ENCODE measurements at places on chromosomes 11 and 22.

DNA sequence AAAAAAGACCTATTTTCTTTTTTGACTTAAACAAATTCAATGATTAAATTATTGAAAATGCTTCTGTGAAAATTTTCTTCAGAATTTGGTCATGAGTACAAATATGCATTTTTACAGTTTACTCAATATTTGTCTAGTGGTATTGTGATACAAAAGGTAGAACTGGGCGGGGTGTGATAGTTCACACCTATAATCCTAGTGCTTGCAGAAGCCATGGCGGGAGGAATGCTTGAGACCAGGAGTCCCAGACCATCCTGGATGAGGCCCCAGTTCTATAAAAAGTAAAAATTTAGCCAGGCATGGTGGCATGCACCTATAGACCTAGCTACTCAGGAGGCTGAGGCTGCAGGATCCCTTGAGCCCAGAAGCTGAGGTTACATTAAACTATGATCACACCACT, 90.6 kb downstream of the ARHGAP42 start:
- H3K27ac ChIP-seq, result peak overlapping the region; percentile 97
- H3K4me3 ChIP-seq, result no peak overlapping the region
- peaks cover 49% of the 10 kb centered on the region for H3K4me1 ChIP-seq
- no peaks in the 10 kb centered on the region for H3K36me3 ChIP-seq

DNA sequence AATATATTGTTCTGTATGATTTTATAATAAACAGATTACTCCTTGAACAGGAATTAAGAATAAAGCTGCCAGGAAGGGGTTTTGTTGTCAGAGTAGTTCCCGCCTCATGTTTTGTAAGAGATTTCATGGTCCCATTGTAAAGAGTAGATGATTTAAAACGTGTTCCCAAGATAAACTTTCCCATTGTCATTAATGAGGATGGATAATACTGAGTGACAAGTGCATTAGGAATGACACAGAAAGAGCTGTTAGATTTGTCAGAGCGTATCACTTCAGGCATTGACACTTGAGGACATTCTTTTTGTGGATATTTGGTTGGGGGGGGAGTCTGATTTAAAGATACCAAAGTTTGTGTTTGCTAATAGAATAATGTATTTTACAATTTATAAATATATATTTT, 147.0 kb downstream of the PAX6 start:
- DNase-seq, result no peak
- no peak overlapping the region for H3K4me3 ChIP-seq
- H3K27ac ChIP-seq, result no peak overlapping the region
- H3K36me3 ChIP-seq, result no peaks in the 10 kb centered on the region
- no peaks in the 10 kb centered on the region for H3K4me1 ChIP-seq

GRCh38 chr11:86122773-86123172, 53.9 kb upstream of the PICALM start:
- no peaks in the 10 kb centered on the region for H3K27me3 ChIP-seq
- peaks cover 91% of the 10 kb centered on the region for H3K4me1 ChIP-seq
- no peak for DNase-seq

- H3K27me3 ChIP-seq, result no peaks in the 10 kb centered on the region
- peak overlapping the region; percentile 21 for H3K4me3 ChIP-seq
- no peaks in the 10 kb centered on the region for H3K36me3 ChIP-seq
- peak; percentile 89 for DNase-seq
- H3K27ac ChIP-seq, result peak overlapping the region; percentile 77
These were observed 51.9 kb downstream of the RBX1 start for GRCh38 chr22:41003066-41003465.

DNA sequence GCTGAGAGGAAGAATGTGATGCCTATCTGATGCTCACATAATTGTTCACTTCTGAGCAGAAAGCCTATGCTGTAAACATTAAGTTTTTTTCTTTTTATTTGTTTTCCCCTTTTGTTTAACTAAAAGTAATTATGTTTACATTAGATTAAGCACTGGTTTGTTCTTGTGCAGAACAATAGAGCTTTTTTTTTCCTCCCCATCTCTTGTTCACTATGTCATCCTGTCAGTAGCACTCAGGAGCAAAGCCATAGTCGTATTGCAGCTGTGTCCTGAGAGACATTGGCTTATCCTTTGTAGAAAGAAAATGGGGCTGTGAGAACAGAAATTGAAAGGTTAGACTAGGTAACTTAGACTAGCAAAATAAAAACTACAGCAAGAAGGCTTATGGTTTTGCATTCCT, 301.8 kb upstream of the RAG2 start:
- H3K27ac ChIP-seq, result no peak overlapping the region
- H3K27me3 ChIP-seq, result no peaks in the 10 kb centered on the region
- DNase-seq, result no peak
- H3K36me3 ChIP-seq, result no peaks in the 10 kb centered on the region

- H3K4me1 ChIP-seq, result no peaks in the 10 kb centered on the region
- no peaks in the 10 kb centered on the region for H3K27me3 ChIP-seq
- no peaks in the 10 kb centered on the region for H3K36me3 ChIP-seq
- no peak for DNase-seq
- H3K4me3 ChIP-seq, result no peak overlapping the region
- no peak overlapping the region for H3K27ac ChIP-seq
These were observed 24.9 kb downstream of the EIF3F start for GRCh38 chr11:8011981-8012444.

GRCh38 chr11:15123849-15124248, 9.1 kb downstream of the INSC start:
- H3K4me1 ChIP-seq, result no peaks in the 10 kb centered on the region
- H3K27me3 ChIP-seq, result no peaks in the 10 kb centered on the region
- no peak for DNase-seq
- H3K4me3 ChIP-seq, result no peak overlapping the region
- H3K36me3 ChIP-seq, result no peaks in the 10 kb centered on the region
- H3K27ac ChIP-seq, result no peak overlapping the region

GRCh38 chr11:47394050-47394321, 14.4 kb upstream of the SLC39A13 start:
- no peaks in the 10 kb centered on the region for H3K4me1 ChIP-seq
- DNase-seq, result no peak
- H3K36me3 ChIP-seq, result no peaks in the 10 kb centered on the region
- H3K27me3 ChIP-seq, result no peaks in the 10 kb centered on the region
- H3K27ac ChIP-seq, result no peak overlapping the region

DNA sequence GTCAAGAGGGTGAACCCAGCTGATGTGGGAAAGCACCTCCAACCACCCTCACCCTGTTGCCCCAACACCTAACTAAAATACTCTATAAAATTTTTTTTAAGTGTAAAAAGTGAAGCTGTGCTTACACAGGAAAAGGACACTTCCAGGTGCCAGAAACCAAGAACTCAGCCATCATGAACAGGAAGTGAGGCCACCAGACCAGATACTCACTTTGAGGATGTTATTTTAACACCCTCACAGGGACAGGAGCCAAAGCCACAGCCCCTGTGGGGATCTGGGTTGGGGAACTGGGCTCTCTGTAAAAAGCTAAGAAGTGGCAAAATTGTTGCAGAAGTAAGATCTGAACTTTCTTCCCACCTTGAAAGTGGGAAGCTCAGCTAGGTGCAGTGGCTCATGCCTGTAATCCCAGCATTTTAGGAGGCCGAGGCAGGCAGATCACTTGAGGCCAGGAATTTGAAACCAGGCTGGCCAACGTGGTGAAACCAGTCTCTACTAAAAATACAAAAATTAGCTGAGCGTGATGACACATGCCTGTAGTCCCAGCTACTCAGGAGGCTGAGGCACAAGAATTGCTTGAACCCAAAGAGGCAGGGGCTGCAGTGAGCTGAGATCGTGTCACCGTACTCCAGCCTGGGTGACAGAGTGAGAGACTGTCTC, 3.8 kb downstream of the RSPH14 start:
- no peak for DNase-seq
- H3K27ac ChIP-seq, result no peak overlapping the region
- no peaks in the 10 kb centered on the region for H3K27me3 ChIP-seq
- H3K4me1 ChIP-seq, result peaks cover 14% of the 10 kb centered on the region

DNA sequence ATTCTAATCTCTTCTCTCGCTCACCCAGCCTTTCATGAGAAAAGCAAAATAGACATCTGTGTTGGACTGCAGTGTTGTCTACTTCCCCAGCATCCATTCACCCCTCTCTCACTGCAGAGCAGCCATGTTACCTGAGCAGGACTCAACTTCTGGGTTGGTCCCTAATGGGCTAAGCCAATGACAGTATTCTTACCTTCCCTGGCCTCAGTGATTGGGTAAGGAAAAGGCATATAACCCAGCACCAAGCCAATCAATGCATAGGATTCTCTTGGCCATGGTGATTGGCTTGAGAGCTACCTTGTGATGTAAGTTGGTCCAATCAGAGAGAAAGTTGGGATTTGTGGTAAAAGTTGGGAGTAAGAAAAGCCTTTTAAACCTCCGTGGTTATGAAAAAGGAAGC, 99.8 kb upstream of the NECTIN1 start:
- no peak for DNase-seq
- no peak overlapping the region for H3K4me3 ChIP-seq
- no peak overlapping the region for H3K27ac ChIP-seq

- H3K4me1 ChIP-seq, result peaks cover 12% of the 10 kb centered on the region
- H3K36me3 ChIP-seq, result no peaks in the 10 kb centered on the region
- H3K4me3 ChIP-seq, result no peak overlapping the region
- no peak for DNase-seq
- no peak overlapping the region for H3K27ac ChIP-seq
These were observed 79.3 kb downstream of the ADAMTS15 start for GRCh38 chr11:130527636-130528297.

GRCh38 chr11:44241851-44242250, 68.1 kb downstream of the ALX4 start:
- peaks cover 45% of the 10 kb centered on the region for H3K4me1 ChIP-seq
- no peaks in the 10 kb centered on the region for H3K27me3 ChIP-seq
- H3K36me3 ChIP-seq, result no peaks in the 10 kb centered on the region
- peak overlapping the region; percentile 91 for H3K27ac ChIP-seq
- DNase-seq, result no peak

GRCh38 chr11:111331711-111332479, 33.5 kb downstream of the POU2AF3 start:
- H3K4me3 ChIP-seq, result no peak overlapping the region
- H3K27ac ChIP-seq, result no peak overlapping the region
- H3K36me3 ChIP-seq, result no peaks in the 10 kb centered on the region
- peaks cover 43% of the 10 kb centered on the region for H3K4me1 ChIP-seq
- DNase-seq, result no peak

- H3K4me1 ChIP-seq, result no peaks in the 10 kb centered on the region
- no peak overlapping the region for H3K4me3 ChIP-seq
- H3K27me3 ChIP-seq, result no peaks in the 10 kb centered on the region
These were observed 17.8 kb upstream of the CCDC34 start for GRCh38 chr11:27380771-27381170.

DNA sequence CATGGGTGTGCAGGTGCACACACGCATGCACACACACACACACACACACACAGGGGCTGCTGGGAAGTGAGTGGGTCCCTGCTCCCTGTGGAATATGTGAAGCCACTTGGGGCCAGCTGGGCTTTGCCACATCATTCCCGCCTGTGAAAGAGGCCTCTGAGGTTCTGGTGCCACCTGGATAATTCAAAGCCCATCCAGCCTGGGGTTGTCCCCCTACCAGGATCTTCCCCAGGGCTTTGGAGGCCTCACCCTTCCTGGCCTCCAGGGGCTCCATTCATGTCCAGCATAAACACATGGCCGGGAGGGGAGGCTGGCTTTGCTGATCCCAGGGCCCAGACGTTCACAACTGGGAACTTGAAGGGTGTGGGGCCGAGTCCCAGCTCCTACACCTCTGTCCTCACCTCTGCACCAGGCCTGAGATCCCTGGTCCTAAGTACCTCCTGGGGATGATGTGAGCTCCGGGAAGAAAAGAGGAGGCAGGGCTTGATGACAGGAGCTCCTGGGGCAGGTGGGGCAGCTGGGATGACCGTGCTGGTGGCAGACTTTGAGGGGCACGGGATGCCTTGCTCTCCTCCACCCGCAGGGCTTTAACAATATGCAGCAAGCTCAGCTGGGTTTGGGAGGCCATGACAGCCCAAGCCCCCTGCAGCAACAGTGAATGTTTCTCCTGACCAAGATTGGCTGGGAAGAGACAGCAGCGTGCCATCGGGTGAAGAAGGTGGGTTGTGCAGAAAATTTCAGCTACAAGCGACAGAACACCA, 14.2 kb downstream of the LINC01488 start:
- no peak overlapping the region for H3K4me3 ChIP-seq
- H3K36me3 ChIP-seq, result no peaks in the 10 kb centered on the region
- H3K4me1 ChIP-seq, result peaks cover 57% of the 10 kb centered on the region
- H3K27me3 ChIP-seq, result no peaks in the 10 kb centered on the region

GRCh38 chr22:25680051-25680450, 61.9 kb upstream of the MYO18B start:
- H3K27me3 ChIP-seq, result no peaks in the 10 kb centered on the region
- H3K4me3 ChIP-seq, result no peak overlapping the region
- no peak overlapping the region for H3K27ac ChIP-seq
- DNase-seq, result no peak
- H3K36me3 ChIP-seq, result no peaks in the 10 kb centered on the region

DNA sequence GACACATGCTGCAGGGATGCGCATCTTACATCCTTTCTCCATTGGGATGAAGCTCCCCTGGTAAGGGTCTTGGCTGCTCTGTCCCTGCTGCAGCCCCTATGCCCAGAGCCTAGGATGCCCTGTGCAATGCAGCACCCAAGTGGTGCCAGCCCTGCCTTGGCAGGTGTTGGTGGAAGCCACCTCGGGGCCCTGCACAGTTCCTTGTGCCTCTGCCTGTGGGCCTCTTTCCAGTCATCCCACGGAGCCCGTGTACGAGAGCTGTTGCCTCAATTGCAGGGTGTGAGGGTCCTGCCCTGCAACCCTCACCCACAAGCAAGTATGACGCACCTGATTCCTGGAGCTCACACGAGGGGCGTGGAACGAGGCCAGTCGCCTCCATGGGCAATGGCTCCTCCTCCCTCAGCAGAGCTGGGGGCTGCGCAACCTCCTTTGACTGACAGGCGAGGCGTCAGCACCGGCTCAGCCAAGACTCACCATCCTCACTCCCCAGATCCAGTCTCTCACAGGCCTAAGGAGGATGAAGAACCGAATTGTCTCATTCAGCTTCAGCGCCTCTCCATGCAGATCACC, 719.6 kb downstream of the BRD1 start:
- no peak for DNase-seq
- H3K4me3 ChIP-seq, result no peak overlapping the region
- no peaks in the 10 kb centered on the region for H3K27me3 ChIP-seq
- no peaks in the 10 kb centered on the region for H3K4me1 ChIP-seq
- no peak overlapping the region for H3K27ac ChIP-seq

DNA sequence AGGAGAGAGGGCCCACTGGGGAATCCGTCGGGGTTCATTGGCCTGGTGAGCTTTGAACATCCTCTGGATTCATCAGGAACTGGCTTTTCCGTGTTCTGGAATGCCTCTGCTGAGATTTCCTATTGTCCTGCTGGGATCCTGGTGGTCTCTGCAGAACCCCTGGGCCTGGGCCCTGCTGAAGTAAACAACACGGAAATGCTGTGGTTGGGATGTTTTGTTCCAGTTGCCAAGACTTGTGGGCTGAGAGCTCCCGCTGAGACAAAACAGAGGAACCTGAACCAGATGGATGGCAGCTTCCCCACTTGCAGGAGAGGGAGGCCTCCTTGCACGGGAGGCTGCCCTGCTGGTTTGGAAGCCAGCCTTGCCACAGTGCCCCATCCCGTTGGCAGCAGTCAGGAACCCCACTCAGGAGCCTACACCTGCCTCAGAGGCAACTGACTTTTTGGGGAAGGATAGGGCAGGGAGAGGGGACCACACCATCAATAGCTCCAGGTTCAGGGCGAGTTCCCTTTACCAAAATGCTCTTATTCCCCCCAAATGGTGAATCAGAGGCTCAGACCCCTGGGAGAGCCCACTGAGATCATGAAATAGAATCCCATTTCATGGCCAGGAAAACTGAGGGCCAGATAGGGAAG, 60.7 kb downstream of the LRRC32 start:
- H3K27ac ChIP-seq, result no peak overlapping the region
- H3K36me3 ChIP-seq, result no peaks in the 10 kb centered on the region
- H3K27me3 ChIP-seq, result no peaks in the 10 kb centered on the region
- no peak for DNase-seq
